Epithelial cell of esophagus (primary cell): ENCODE measurements at places on chromosomes 12 and 14.
A peak's percentile ranks its signal among the peaks of the same experiment; 100 is the strongest.

- DNase-seq = peak; percentile 17
These were observed 90.3 kb downstream of the DDHD1 start for GRCh38 chr14:53062856-53063255.

GRCh38 chr12:108361606-108362005, 22.5 kb upstream of the CMKLR1 start:
- no peak for DNase-seq

DNA sequence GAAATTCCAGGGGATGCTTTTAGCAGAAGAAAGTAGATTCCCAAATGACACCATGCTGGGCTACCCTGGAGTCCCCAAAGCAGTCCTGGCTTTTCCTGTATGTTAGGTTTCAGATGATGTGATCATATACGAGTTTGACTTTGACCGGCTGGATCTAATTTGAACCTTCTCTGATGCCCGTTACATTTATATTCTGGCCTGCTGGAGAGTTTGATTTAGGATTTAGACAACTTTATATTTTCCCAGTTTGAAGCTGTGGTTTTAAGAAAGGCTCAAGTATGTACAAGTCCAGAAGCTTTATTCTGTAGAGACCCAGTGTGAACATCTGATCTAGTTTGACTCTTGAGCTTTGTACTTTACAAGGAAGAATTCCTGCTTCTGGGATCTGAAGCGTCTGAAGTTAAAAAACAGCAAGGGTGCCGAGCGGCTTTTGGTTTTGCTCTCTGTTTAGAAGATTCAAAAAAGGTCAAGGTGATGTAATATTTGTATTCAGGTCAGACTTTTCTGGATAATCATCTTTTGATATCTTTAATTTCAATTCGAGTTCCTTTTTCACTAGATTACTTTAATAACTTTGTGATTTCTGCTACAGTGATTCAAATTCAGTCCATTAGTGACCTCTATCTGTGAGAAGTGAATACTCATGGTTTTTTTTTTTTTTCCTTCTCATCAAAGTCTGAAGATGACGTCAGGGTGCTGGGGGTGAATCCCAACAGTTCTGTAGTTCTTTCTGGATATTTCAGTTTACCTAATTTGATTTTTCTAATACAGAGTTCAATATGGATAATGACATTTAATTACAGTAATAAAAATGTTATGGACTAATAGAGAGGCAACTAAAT, 6.3 kb downstream of the FLRT2 start:
- DNase-seq = peak; percentile 62

- no peak for DNase-seq
These were observed 8.8 kb downstream of the NRIP2 start for GRCh38 chr12:2826036-2826435.

GRCh38 chr14:50049703-50050570, 66.4 kb downstream of the VCPKMT start:
- DNase-seq = no peak

DNA sequence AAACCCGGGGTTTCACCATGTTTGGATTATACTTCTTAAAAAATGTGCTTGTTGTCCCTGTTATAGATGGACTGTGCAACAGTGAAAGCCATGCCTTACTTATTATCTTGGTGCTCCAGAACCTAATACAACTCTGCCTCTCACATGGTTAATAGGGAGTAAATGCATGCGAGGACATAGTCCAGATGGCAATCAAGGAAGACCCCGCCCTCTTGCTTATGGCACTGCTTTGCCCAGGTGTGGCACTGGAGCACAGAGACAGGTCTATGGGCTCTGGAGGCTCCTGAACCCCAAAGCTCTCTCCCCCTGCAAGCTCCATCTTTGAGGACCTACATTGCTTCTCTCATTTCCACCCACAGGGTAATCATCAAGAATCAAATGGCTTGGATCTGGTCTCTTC, 162.1 kb upstream of the NTF3 start:
- DNase-seq = no peak

- DNase-seq = no peak
These were observed 1353.9 kb downstream of the AACS start for GRCh38 chr12:126419131-126419530.

- DNase-seq = no peak
These were observed 351 bp upstream of the METTL17 start for GRCh38 chr14:20989471-20989786.

DNA sequence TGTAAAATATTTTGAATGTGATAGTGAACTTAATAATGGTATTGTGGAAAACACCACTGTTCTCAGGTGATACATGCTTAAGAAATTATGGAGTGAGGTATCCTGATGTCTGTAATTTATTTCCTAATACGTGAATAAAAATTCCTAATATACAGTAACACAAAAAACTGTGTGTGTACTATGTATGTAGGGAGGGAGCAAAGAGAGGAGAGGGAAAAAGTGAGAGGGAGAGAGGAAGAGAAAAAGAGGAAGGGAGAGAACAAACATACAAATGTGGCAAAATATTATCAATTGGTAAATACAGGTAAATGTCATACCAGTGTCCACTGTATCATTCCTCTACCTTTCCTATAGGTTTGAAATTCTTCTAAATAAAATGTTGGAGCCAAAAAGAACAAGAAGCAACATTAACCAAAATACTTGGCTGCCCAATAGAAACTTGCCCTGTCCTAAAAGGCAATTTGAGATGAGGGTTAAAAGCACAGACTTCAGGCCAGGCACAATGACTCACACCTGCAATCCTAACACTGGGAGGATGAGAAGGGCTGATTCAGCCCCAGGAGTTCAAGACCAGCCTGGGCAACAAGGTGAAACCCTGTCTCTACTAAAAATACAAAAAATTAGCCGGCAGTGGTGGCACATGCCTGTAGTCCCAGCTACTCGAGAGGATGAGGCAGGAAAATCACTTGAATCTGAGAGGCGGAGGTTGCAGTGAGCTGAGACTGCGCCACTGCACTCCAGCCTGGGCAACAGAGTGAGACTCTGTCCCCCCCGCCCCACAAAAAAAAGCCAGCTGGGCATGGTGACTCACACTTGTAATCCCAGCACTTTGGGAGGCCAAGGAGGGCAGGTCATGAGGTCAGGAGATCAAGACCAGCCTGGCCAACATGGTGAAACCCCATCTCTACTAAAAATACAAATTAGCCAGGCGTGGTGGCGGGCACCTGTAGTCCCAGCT, 14.5 kb downstream of the R3HDM2 start:
- peak; percentile 43 for DNase-seq

- DNase-seq = no peak
These were observed 55.8 kb downstream of the SRRM4 start for GRCh38 chr12:119036878-119037825.

GRCh38 chr12:90335566-90335965, 619.4 kb downstream of the CCER1 start:
- DNase-seq = no peak

GRCh38 chr12:61536525-61536924, 723.7 kb upstream of the USP15 start:
- peak; percentile 35 for DNase-seq

- DNase-seq = no peak
These were observed 166.1 kb downstream of the PAWR start for GRCh38 chr12:79524507-79525148.

- no peak for DNase-seq
These were observed 219.3 kb upstream of the NOS1 start for GRCh38 chr12:117580718-117581062.

GRCh38 chr12:77179515-77179914, 114.1 kb upstream of the E2F7 start:
- DNase-seq = no peak
